ENCODE measurements at places on chromosomes 13 and 19.
A peak's percentile ranks its signal among the peaks of the same experiment; 100 is the strongest.

- DNase-seq: no peak
These were observed 232.0 kb upstream of the SPRY2 start for GRCh38 chr13:80572923-80573316.

DNA sequence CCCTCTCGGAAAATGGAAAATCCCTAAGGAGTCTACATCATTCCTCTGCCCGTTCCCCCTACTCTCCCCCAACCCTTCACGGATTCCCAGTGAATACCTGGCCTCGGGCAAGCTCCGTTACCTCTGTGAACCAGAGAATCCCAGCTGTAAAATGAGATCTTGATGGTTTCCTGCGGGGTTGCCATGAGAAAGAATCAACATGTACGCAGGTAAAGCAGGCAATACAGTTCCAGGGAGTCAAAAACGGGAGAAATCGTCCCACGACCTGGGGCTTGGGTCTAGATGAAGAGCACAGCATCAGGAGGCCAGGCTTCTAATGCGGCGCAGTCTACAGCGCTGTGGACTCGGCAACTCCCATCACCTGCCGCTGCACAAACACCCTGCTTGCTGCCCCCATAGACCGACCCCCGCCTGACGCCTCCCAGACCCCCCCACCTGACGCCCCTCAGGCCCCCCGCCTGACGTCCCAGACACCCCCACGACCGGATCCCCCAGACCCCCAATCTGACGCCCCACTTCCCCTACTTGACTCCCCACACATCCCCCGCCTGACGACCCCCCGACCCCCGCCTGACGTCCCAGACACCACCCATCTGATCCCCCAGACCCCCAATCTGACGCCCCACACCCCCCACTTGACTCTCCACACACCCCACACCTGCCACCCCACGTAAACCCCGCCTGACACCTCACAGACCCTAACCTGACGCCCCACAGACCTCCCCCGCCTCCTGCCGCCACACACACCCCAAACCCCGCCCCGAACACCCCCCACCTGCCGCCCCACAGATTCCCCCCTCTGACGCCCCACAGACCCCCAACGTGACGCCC is 680 bp downstream of the LIG4 start:
- peak; percentile 20 for DNase-seq

DNA sequence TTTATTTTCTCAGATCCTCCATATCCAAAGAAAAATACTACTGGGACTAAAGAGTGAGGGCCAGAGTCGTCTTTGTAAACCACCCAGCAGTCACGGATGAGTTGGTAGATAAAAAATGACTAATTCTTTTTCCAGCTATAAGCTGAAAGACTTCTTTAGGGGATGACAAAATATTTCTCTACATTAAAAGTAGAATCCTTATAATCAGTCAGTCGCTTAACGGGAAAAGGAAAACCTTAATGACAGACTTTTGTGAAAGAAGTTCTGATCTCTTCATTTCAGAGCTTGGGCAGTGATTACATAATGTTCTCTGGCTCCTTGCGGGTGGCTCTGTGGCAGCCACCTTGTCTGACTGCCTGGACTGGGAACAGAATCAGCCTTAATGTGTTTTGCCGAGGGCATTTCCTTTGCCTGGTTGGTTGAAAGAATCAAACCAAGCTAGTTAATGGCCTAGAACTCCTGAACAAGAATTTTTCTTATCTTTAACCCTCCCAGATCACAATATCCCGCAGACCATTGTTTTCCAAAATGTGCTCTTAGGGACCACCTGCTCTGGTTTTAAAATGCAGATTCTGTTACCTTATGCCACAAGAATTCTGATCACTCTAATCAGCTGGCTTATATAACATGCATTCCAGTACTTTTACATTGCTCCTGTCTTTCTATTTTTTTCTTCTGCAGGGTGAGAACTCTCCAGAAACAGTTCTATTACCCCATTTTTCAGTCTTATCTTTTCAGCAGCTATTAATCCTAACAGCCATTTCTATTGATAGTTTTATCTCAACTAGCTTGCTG is 2.5 kb downstream of the ITM2B start:
- DNase-seq: peak; percentile 58

- no peak for DNase-seq
These were observed 16.8 kb downstream of the MBD3L2B start for GRCh38 chr19:7004313-7004931.

DNA sequence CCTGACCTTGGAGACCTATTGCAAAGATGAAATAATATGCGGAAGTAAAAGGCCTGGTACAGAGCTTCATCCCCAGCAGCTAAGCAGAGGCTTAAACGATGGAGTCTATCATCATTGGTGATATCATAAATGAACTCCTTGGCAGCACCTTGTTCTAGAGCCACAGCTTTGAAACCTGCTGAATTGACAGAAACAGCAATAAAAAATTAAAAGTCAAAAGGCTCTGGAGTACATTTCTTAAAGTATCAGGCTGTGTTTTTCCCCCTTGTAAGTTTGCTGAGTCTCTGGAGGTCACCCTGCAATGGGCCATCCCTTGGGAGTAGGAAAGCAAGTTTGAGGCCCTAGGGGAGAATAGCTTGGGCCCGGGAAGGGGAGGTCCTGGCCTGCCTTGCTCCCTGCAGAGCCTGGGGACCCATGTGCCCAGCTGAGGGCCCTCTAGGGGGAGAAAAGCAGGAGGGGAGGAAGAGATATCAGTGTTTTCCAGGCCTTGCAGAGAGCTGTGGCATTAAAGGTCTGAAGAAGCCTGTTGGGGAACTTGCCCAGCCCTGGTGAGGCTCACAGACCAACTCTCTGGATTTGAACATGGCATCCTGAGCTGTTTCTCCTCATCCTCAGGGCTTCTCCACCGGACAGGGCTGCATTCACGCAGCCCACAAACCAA is 416.1 kb downstream of the ZNF536 start:
- no peak for DNase-seq

DNA sequence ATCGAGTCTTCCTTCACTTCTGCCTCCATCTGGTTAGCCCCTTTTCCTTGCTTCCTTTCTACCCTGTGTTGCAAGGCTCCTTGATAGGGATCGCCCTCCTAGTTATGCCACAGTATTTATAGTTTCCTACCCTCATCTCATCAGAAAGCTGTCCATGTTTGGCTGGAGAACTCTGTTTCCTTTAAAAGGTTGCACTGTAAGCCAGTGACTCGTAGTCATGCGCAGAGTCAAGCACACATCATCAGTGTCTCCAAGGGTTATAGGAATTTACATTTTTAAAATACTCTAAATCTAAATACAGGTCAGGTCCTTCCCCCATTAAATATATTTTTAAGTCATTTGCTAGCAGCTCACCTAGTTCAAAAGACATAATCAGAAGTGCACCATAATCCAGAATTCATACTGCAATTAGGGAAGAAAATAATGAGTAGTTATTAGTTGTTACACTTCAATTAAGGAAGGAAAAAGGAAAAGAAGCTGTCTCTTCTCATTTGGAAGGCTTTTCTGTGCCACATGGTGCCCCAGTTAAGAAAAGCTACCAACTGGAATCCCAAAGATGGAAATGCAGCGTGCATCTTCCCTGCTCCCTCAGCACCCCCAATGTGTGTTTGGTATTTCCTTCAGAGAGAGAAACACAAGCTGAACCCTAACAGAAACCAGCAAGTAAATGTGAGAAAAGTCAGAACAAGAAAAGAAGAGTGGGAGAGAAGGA is 81.0 kb downstream of the GPR12 start:
- no peak for DNase-seq

DNA sequence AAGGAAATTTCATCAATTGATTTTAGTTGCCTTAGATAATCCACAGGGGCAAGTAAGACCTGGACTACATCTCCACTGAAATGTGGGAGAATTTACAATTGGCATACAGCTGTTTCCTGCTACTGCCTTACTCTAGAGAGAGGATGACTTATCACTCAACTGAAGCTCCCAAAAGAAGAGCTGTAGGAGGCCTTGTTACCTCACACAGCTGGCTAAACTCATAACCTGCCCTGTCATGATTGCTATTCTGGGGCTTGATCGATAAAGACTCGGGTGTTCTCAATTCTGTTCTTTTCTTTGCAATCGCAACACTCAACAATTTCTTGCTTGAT is 1396.4 kb downstream of the EFNB2 start:
- DNase-seq: no peak

GRCh38 chr19:17202249-17202648 is 12.9 kb upstream of the USE1 start:
- no peak for DNase-seq

DNA sequence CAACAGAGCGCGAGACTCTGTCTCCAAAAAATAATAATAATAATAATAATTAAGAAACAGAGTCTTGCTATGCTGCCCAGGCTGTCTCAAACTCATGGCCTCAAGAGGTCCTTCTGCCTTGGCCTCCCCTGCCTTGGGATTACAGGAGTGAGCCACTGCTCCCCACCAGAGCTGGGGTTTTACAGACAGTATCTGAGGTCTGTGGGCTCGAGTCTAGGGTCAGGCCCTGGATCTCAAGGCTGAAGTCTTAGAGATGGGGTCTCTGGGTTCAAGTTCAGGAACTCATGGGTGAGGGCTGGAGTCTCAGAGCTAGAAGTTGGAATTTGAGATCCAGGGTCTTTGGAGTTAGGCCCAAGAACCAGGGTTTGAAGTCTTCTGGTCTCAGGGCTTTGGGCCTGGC is 3.5 kb downstream of the IL11 start:
- DNase-seq: no peak

DNA sequence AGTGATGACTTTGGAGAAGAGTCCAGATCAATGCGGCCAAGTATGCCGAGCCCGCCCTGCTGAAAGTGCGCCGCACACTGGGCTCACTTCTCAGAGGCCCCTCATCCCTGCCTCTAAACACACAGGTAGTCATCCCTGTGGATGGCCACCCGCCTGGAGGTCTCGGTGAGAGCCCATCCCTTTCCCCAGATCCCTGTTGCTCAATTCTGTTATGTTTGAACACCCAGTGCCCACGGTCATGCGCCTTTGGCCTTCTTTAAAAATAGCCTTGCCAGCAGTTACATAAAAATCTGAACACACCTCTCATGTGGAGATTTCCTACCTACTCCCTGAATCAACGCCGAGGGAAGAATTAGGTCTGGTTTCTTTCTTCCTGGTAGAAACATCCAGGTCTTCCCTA is 11.9 kb downstream of the ELAVL1 start:
- DNase-seq: no peak

- no peak for DNase-seq
These were observed 1.2 kb downstream of the PLEKHA4 start for GRCh38 chr19:48867123-48867745.

DNA sequence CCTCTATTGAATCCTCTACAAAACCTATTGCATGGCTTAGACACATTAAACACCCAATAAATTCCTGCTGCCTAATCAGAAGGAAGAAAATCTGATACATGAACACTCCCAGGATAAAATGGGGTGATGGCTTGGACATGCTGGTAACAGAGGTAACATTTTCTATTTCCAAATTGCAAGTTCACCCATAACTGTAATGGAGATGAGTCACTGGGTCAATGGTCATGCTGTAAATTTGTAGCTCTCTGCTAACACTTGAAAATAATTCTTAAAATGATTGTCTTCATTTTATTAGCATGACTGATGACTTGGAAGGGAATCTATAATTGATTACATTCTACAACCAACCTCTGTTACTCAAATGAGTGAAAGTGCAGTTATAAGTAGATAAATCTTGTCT is 434.1 kb downstream of the FGF14 start:
- DNase-seq: no peak

DNA sequence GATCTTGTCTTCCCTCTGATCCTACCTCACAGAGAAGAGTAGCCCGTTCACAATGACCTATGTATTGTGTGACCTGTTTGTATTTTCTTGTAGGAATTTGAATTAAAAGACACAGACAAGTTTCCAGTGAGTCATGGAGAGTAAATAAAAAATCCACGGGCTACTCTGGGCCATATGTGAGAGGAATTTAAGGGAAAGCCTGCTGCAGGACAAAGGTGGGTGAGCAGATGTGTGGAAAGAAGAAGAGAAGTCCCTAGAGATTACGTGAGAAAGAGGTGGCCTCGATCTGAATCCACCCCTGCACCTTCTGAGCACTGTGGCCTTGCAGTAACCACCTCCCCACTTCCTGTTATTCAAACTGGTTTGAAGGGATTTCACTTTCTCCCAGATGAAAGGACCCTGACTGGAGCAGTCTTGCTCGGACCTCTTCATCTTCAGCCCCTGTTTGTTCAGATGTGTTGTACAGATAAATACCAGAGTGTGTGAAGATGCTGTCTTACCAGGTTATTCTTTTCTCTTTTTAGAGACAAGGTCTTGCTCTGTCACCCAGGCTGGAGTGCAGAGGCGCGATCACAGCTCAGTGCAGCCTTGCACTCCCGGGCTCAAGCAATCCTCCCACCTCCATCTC is 205.4 kb downstream of the PDS5B start:
- no peak for DNase-seq

- DNase-seq: no peak
These were observed 2.6 kb downstream of the NEK3 start for GRCh38 chr13:52156724-52157261.

- DNase-seq: no peak
These were observed 196.0 kb upstream of the GPR12 start for GRCh38 chr13:26956522-26957142.

DNA sequence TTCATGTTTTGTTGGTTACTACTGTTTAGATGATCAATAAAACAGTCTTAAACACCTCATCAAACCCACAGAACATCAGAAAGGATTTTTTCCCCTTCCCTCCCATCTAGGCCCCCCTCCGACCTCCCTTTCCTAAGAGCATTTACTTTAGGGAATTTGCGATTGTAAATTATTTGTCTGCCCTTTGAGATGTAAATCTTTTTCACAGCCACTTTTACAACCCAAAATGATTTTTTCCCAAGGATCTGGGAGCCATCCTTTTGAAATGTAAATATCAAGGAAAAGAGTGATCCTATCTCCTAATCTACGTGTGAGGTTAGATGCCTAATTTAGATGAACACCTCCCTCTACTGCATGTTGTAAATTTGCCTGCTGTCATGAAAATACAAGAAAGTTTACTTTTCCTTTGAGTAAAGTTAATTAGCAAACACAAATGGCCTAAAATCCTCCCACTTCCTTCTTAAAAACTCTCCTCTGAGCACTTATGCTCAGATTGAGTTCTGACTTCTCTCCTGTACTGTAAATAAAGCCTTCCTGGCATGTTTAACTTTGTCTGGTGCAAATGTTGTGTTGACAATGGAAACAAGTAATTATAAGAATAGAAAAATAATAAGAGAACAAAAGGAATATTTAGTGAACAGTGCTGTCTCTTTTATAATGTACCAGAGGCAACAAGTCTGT is 1646.9 kb upstream of the SPRY2 start:
- DNase-seq: no peak

DNA sequence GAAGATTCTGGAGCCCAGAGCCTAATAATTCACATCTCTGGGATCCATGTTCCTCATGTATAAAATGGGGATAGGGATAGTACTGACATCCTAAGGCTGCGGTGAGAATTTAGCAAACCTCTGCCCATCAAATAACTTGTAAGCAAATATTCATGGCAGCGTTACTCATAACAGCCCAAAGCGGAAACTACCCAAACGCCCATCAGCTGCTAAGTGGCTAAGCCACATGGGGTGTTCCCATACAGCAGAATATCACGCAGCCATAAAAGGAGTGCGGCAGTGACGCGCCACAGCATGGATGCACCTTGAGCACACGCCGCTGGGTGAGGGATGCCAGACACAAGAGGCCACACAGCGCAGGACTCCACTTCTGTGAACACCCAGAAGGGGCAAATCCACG is 19.7 kb downstream of the VRK3 start:
- DNase-seq: no peak

GRCh38 chr13:24272452-24273161 is 36.8 kb upstream of the C1QTNF9 start:
- no peak for DNase-seq
